SJCRH30 (cell line): ENCODE measurements at places on chromosomes 5 and 9.

DNA sequence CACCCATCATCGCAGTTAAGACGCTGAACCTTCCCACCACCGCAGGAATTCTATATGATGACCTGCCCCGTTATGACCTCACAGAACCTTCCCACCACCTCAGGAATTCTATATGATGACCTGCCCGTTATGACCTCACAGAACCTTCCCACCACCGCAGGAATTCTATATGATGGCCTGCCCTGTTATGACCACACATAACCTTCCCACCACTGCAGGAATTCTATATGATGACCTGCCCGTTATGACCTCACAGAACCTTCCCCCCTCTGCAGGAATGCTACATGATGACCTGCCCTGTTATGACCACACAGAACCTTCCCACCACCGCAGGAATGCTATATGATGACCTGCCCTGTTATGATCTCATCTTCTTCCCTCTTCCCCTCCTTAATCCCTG, 64.3 kb downstream of the IRX1 start:
- peak; percentile 28 for DNase-seq

- DNase-seq, result no peak
Observed at GRCh38 chr9:36485647-36486328, 85.7 kb upstream of the RNF38 start.

GRCh38 chr5:155727512-155728145, 599.3 kb upstream of the SGCD start:
- DNase-seq, result no peak

GRCh38 chr5:10503321-10503720, 60.5 kb upstream of the ANKRD33B start:
- peak; percentile 43 for DNase-seq

DNA sequence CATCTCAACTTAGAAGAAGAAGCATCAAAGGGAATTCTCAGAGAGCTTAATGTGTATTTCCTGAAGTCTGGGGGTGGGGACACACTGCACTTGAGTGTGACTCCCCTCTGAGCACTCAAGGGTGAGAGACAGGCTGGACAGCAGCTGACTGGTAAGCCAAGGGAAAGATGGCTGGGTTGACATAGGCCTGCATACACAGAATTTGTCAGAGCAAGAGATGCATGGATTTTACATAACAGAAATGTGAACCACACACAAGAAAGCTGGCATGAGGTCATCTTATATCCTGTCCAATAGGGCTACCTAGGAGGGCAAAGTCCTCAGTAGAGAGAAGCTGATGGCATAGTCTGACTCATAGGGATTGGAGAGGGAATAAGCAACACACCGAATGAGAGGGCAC, 114.3 kb upstream of the EPB41L4A start:
- DNase-seq, result no peak

- peak; percentile 20 for DNase-seq
Observed at GRCh38 chr9:124721109-124721906, 49.8 kb downstream of the NR6A1 start.

- no peak for DNase-seq
Observed at GRCh38 chr5:57034201-57034916, 82.4 kb upstream of the MIER3 start.

- peak; percentile 74 for DNase-seq
Observed at GRCh38 chr5:99105216-99105615, 176.4 kb upstream of the CHD1 start.

- DNase-seq, result no peak
Observed at GRCh38 chr9:127664678-127665507, 41.9 kb upstream of the CFAP157 start.

DNA sequence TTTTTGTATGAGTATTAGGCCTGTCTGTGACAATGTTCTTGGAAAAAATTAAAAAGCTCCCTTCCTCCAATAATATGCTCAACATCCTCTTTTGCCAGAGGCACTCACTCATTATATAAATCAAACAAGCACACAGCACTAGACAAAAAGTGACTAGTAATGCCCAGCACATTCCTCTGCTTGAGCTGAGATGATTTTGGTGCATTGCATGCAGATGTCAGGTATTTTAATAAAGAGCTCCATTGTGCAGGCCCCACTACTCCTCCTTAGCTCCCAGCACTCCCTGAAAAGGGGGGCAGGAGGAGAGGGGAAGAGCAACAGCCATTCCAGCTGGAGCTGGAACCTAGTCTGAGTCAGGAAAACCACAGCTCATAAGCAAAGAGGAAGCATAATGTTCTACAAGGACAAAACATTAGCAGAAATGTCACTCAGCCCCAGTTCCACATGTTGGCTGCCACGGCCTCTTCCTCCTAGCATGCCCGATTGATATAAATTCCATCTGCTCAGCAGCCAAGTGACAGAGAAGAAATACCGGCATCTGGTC, 348.5 kb downstream of the BNC2 start:
- peak; percentile 83 for DNase-seq

DNA sequence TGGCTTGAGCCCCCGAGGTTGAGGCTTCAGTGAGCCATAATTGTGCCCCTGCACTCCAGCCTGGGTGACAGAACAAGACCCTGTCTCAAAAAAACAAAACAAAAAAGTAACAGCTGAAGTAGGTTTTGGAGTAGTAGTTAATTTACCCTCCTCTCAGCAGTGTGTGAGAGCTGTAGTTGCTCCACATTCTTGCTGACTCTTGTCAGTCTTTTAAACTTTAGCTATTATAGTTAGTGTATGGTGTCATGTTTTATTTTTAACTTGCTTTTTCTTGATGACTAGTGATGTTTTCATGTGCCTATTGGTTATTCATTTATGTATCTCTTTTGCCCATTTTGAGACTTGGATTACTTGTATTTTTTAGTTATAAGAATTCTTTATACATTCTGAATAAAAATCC, 52.9 kb upstream of the DHFR start:
- no peak for DNase-seq

DNA sequence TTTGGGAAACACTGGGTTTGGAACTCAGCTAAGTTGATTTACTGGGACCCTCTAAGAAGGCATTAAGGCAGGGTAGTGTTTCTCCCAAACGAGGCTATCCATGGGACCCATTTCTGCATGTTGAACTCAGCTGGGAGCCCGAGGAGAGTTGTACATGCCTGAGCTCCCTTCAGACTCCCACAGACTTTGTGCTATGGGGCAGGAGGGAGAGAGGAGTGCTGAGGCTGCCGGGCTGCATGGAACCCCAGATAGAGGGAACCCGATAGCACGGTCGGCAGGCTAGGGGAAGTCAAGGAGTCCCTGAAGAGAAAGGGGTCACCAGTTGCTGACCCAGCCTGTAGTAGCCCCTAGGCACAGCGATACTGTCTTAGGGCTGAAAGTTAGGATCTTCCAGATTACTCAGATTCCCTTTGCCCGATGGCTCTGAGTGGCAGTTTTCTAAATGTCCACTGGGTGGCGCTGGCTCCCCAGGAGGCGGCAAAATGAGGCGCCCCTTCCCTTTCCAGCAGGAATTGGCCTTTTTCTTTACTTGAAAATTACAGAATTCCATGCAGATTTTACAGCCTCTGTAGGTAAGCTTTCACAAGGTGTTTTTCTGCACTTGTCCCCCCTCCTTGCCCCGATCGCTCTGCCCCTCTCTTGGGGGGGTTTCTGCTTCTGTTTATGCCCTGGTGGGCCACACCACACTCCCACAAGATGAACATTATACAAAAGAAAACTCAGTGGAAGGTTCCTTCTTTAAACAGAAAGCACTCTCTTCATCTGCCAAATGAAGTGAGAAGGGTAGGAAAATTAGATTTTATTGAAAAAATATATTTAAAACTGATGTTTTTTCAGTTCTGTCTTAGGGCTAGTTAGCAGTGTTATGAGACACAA, 17.8 kb downstream of the NANS start:
- peak; percentile 56 for DNase-seq

DNA sequence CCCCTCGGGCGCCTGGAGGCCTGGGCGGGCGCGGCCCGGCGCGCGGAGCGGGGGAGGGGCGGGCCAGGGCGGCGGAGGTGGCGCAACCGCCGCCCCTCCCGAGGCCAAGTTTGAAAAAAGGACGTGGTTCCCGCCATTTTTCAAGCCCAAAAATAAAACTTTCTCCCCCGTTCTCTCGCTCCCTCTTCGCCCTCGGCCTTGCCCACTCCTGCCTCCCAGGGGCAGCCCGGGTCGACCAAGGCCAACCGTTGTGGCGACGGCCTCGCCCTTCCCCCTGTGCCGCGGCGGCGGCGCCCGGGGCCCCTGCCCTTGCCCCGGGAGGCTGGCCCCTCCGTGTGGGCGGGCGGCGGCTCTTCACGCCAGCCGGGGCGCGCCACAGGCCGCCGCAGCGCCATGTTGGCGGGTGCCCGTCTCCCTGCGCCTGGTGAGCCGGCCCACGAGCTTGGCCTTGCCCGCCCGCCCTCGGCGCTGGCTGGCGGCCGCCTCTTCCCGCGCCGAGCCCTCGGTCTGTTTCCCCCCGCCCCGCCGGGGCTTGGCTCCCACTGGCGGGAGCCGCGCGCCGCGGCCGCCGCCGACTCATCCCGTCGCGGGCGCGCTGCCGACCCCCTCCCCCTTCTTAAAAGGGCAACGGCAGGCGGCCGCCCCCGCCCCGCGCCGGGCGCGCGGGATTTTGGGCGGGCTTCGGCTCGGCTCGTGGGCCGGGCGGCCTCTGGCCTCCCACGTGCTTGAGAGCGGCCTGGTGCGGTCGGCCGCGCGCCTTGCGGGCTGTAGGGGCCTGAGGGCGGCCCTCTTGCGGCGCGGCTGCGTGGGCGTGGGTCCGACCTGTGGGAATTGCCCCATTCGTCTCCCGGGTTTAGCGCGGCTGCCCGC, 1.3 kb downstream of the ANP32B start:
- DNase-seq, result peak; percentile 75

DNA sequence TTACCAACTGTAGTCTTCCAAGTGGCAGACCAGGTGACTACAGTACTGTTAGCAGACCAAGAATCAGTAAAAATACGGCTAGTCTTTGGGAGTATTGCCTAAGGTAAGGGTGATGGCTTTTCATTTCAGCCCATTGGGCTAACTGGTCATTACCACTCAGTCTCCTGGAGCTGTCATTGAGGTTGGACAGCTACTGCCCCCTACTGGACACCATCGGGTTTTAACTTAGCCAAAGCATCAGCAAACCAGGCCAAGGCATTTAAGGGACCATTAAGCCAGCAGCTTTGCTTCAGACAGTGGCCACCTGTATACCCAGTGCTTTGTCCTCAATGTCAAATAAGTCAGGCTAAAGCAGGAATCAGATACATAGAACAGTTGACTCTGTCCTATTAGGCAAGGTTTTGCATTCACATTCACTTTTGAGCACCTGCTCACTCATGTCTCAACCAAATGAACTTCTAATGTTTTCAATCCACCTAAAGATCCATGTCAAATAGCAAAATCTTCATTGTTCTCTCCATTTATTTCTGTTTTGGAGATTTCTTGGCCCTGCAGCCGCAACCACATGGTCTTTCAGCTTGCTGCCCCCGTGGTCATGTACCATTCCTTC, 117.2 kb downstream of the INVS start:
- peak; percentile 50 for DNase-seq

DNA sequence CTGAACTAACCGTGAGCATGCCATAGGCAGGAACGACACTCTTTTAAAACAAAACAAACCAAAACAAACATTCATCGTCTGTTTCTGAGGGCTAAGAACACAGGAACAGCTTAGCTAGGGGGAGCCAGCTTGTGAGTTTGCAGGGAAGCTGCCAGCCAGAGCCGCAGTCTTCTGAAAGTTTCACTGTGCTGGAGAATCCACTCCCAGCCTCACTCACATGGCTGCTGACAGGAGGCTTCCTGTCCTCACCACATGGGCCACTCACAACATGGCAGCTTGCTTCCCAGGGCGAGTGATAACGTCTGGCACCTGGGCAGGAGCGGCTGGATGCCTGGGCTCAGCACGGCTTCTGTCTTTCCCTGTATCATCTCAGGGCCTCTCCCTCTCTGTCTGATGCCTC, 275.2 kb downstream of the MSX2 start:
- no peak for DNase-seq

- DNase-seq, result no peak
Observed at GRCh38 chr9:24572406-24572805, 26.7 kb upstream of the IZUMO3 start.

DNA sequence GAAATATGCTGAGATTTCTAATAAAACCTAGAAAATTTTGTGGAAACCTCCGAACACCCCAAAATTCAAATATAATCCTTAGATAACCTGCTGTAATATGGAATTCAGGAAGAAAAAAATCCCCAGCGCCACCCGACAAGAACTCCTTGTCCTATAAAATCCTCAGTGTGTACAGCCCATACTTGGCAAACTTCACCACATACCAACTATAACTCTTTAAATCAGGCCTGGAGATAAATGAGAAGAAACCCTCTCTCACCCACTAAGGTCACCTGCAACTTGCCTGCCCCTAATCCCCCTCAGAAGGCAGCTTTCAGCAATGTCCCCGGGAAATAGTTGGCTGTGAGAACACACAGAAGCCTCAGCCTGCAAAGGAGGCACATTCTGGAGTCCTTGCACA, 90.5 kb downstream of the SH3TC2 start:
- DNase-seq, result no peak

DNA sequence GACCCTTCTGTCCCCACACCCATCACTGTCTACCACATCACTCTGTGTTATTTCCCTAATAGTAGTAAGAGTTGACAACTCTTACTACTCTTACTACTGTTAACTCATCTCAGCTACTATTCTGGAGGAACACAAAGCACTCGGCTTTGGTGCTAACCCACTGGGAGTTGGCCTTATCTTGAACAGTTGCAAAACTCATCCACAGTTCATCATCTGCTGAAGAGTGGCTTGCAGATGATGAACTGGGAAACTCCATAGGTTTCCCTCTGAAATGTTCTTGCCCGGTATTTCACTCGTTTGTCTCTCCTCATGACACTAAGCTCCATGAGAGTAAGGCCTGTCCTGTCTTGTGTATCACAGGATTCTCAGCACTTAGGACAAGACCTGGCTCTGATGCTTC, 221.4 kb downstream of the NR3C1 start:
- DNase-seq, result no peak

GRCh38 chr5:132265336-132266030, 8.0 kb downstream of the PDLIM4 start:
- no peak for DNase-seq

- DNase-seq, result no peak
Observed at GRCh38 chr5:54063817-54064216, 246.6 kb downstream of the ARL15 start.

DNA sequence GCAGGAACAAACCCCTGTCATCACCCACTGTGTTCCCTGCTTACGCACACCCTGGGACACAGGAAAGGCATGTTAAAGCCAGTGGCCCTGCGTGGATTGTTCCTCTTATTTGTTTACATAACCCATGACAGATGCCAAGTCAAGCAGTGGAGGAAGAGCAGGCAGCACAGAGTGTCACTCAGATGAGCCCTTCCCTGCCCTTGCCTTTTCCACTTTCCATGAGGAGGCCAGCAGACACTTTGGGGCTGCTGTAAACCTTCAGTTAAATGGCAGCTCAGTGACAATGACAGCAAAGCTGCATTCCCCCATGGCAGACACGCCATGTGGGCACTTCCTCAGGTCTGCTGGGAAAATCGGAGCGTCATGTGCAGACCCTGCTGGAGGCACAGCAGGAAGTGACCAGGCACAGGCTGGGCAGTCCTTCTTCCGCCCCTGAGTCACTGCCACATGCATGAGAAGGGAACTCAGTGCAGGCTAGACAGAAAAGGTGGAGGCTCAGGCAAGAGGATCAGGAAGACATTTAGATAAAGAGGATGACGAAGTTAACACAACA, 216.8 kb upstream of the PIK3R1 start:
- no peak for DNase-seq

GRCh38 chr5:54754878-54755277, 230.5 kb downstream of the ESM1 start:
- no peak for DNase-seq
